ENCODE measurements at places on chromosomes 16 and 17.

DNA sequence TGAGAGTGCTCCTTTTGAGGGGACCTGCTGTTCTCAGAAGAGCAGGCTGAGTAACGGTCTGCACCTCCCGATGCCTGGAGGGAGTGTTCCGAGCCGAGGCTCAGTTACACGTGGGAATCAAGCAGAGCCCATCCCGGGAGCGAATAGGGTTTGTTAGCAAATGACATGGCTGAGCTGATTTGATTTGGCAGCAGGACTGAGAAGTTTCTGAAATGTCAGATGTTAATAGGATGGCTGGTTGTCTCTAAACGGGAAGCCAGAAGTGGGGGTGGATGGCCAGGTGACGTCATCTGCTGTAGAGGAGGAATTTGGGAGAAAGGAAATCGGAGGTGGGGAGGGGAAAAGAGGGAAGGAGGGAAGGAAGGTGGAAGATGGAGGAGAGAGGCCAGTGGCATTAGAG, 128.0 kb downstream of the RAP1GAP2 start:
- peak; percentile 51 for DNase-seq

GRCh38 chr17:47222047-47222446, 12.9 kb downstream of the MYL4 start:
- DNase-seq: no peak

- no peak for DNase-seq
These were observed 3.7 kb upstream of the MSRB1 start for GRCh38 chr16:1946495-1947368.

GRCh38 chr17:51152766-51153209, 571 bp upstream of the NME1 start:
- peak; percentile 9 for DNase-seq

DNA sequence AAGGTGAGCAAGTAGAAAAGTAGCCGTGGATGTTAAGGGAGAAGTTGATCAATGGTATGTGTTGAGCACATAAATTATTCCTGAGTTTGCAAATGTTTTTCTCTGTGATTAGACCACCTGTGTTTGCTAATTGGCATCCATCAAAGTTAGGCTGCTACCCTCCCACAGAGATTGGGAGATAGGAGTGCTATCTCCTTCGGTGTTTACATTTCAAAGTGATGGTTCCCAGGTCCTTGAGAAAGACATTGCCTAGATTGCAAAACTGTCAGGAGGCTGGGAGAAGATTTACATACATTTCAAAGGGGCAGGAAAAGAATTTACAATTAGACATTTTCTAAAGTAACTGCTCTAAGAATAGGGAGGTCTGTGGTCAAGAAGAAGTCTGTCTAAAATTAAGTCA, 54.3 kb upstream of the CNTNAP4 start:
- no peak for DNase-seq

GRCh38 chr17:72710202-72710601, 382.3 kb downstream of the SLC39A11 start:
- DNase-seq: no peak

- no peak for DNase-seq
These were observed 281.0 kb downstream of the FTO start for GRCh38 chr16:53984936-53985335.

GRCh38 chr17:77560841-77561240, 397.7 kb upstream of the TNRC6C start:
- DNase-seq: no peak

DNA sequence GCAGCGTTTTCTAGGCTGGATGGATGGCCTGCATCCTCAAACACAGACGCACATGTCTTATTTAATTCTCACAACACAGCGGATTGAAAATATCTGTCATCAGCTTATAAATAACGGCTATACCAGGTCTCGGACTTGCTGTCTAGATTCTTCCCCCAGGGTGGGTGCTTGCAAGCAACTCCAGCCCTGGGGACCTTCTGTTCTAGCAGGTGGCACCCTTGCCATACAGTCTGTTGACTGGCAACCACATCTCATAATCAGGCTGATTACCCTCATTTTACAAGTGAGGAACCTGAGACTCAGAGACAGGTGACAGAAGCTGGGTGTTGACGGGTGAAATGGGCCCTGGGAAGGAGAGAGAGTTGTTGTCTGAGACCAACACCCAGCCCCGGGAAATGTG, 16.2 kb upstream of the SEZ6 start:
- DNase-seq: no peak

GRCh38 chr16:56295739-56296527, 104.6 kb downstream of the GNAO1 start:
- no peak for DNase-seq

- no peak for DNase-seq
These were observed 54.5 kb downstream of the NKD1 start for GRCh38 chr16:50602531-50603205.

GRCh38 chr17:58229881-58230280, 8.5 kb upstream of the LPO start:
- DNase-seq: no peak

GRCh38 chr17:38322156-38322779, 21.5 kb downstream of the GPR179 start:
- DNase-seq: peak; percentile 51

- no peak for DNase-seq
These were observed 7.7 kb downstream of the JPT1 start for GRCh38 chr17:75146592-75146991.

GRCh38 chr17:34171245-34171818, 83.8 kb upstream of the CCL2 start:
- peak; percentile 57 for DNase-seq

DNA sequence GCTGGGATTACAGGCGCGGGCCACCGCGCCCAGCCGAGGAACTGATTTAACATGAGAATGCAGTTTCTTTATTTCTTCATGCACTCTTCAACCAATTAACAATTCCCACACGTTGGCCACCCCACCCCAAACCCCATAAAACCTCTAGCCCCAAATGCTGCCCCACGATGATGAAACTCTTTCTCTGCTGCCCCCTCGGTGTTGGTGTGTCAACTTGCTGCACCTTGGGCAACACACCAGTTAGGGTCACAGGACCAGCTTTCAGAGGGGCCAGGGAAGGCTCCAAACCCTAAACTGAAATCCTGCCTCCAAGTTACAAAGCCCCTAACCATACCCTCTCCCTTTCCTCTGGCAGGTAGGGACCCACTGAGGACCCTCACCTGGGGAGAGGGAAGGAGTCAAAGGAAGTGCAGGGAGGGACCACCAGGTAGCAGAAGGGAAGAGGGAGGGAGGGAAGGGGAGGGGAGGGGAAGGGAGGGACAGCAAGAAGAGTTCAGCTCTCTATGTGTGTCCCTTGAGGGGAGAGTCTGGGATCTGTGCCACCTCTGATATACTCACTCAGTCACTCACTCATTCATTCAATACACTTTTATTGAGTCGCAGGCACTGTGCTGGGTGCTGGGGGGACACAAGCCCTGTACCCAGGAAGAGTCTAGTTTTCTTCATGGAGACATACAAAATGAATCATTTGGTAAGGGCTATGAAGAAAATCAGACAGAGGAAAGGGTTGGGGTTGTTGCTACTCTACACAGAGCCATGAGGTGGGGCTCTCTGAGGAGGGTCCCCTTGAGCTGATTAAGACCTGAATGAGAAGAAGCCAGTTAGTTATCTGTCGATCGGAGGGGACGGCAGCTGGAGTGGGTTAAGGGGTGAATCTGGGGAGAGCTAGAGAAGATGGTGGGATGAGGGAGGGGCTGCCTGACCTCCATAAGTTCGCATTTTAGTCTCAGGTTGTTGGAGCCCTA, 3.9 kb downstream of the PLXDC1 start:
- DNase-seq: no peak

DNA sequence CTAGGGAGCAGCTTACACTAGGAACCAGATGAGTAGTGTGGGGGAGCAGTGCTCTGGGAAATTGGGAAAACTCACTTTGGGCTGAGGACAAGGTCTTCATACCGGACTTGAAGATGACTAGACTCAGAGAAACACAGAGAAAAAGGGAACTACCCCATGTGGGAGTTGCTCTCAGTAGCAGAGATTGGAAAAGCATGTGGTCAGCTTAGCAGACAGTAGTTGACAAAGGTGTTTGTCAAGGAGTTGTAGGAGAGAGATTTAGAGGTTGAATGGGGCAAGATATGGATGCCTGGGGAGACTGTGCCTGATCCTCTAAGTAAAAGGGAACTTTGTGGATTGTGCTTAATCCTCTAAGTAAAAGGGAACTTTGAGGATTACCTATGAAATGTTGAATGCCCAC, 194.5 kb upstream of the COX10 start:
- no peak for DNase-seq

DNA sequence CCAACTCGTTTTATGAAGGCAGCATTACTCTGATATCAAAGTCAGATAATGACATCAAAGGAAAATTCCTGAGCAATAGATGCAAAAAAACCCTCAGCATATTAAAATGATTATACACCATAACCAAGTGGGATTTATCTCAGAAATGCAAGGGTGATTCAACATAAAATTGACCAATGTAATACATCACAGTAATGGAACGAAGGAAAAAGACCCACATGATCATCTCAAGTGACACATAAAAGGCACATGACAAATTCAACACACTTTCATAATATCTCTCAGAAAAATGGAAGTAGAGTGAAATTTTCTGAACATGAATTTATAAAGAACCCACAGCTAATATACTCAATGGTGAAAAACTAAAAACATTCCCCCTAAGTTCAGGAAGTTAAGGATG, 118.8 kb downstream of the ITFG1 start:
- DNase-seq: no peak

GRCh38 chr17:63433746-63434591, 12.1 kb downstream of the CYB561 start:
- peak; percentile 98 for DNase-seq

- no peak for DNase-seq
These were observed 56.9 kb upstream of the MRTFB start for GRCh38 chr16:14014284-14014625.

DNA sequence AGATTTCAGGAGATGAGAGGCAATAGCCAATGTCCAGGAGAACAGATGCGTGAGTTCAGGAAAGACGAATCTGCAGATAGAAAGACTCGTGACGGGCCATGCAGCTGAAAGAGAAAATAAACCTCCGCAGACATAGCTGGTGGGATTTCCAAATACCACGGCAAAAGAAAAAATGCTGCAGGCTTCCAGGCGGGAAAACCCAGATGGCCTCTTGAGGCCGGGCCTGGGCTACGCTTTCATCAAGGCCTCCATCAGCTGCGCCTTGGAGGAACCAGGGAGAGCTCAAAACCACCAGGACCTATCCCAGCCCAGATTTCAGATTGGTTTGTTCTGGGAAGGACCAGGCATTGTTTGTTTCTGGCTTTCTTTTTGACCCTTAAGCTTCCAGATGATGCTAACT, 16.7 kb downstream of the CCDC40 start:
- no peak for DNase-seq

DNA sequence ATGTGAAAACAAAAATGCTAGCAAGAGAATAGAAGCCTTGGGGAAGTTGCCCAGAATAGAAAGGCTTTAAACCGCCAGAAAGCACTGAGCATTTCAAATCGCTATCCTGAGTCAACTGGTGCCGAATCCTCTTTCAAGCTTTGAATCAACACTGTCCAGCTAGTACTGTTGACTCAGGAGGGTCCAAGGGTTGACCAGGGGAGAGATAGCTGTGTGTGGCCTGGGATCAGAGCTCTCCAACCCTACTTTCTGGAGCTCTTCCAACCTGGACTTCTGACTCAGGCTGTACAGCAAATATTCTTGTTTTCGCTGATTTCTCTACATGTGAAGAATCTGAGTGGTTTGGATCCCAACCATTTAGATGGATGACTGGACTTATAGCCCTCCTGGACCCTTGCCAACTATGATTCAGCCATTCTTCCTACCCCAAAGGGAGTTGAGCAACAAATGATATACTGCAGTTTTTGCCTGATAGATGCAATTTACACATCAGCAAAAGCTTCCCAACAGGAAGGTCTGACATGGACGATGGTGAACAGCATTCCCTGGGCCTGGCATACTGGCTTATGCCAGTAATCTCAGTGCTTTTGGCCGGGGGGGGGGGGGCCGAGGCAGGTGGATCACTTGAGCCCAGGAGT, 154.0 kb upstream of the SDK2 start:
- peak; percentile 99 for DNase-seq

DNA sequence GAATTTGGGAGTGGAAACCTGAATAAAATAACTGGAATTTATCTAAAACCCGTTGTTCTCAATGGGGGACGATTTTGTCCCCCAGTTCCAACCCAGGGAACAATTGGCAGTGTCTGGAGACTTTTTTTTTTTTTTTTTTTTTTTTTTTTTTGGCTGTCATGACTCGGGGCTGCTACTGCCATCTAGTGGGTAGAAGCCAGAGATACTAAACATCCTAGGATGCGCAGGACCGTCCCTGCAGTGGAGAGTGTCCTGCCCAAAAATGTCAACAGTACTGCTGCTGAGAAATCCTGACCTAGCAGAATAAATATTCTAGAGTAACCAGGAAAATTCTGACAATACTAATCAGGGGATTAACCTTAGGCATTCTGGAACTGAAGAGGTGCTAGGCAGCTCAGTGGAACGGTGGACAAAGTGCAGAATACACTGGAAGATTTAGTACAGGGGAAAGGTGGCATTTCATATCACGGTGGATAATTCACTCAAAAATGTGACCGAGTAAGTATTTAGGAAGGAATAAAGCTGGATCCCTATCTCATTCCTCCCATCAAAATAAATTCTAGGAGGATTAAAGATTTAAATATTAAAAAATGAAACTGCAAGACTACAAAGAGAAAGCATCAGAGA, 107.6 kb downstream of the SPECC1 start:
- DNase-seq: peak; percentile 60
